8988T (cell line): ENCODE measurements at places on chromosomes 3 and 15.

- DNase-seq = peak; percentile 65
Measured at GRCh38 chr3:42061713-42062380, 29.3 kb upstream of the TRAK1 start.

DNA sequence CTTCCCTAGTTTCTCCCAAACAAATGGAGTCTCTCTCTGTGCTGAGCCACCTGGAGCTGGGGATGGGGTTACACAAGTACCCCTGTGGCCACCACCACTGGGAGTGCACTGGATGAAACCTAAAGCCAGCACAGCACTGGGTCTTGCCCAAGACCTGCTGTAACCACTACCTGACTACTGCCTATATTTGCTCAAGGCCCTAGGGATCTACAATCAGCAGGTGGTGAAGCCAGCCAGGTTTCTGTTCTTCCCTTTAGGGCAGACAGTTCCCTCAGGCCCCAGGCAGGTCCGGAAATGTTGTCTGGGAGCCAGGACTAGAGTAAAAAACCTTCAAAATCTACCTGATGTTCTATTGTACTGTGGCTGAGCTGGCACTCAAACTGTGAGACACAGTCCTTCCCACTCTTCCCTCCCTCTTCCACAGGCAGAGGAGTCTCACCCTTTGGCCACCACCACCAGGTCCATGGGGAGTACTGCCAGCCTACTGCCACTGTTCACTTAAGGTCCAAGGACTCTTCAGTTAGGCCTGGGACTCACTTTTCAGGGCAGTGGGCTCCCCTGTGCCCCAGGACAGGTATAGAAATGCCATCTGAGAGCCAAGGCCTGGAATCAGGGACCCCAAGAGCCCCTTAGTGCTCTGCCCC is 23.8 kb downstream of the C3orf20 start:
- DNase-seq = no peak

- DNase-seq = no peak
Measured at GRCh38 chr3:170642882-170643601, 57.2 kb upstream of the SLC7A14 start.

- DNase-seq = no peak
Measured at GRCh38 chr15:40257656-40258450, 19.0 kb downstream of the PAK6 start.

DNA sequence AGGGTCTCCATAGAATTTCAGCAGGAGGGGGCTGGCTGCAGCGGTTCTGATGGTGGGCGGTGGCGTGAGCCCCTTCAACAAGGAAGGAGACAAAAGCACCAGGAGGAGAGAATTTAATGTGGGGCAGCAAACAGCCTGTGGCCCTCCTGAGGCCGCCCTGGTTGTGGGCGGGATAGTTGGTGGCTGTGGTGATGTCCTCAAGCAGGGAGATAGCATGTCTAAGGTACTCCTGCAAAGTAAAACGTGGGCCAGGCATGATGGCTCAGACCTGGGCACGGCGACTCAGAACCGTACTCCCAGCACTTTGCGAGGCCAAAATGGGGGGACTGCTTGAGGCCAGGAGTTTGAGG is 94.0 kb downstream of the LRRK1 start:
- DNase-seq = no peak

- DNase-seq = no peak
Measured at GRCh38 chr3:124373524-124373923, 356.7 kb upstream of the UMPS start.

GRCh38 chr3:43191116-43191515 is 85.2 kb upstream of the POMGNT2 start:
- no peak for DNase-seq

GRCh38 chr3:124032311-124032880 is 40.5 kb upstream of the ROPN1 start:
- DNase-seq = no peak

DNA sequence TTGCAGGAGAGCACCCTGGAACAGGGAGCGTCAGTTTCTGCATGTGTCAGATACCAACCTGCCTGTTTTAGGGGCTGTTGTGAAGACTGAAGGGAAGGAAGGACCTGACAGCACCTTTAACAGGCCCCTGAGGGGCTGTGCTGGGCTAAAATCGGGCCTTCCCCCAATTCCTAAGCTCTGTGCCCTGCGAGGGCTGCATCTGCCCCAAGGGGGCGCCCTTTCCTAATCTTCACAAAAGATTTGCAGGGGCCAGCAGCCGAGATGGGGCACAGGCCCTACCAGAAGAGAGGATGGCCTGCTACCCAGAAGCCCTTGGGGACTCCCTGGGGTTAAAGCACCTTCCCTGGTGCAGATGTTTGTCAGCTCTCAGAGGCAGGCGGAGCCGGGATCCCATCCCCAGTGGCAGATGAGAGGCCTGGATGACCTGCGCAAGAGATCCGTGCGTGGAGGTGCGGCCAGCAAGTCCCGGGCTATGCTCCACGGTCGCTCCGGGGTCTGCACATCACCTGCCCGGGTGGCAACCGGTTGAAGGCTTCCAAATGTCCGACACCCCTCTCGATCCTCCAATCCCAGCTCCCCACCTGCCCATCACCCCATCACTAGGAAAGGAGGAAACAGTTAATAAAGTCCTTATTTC is 53.6 kb downstream of the RHCG start:
- peak; percentile 67 for DNase-seq

- DNase-seq = no peak
Measured at GRCh38 chr3:1400571-1400970, 307.7 kb downstream of the CNTN6 start.

- no peak for DNase-seq
Measured at GRCh38 chr15:31214158-31214863, 112.3 kb upstream of the KLF13 start.

DNA sequence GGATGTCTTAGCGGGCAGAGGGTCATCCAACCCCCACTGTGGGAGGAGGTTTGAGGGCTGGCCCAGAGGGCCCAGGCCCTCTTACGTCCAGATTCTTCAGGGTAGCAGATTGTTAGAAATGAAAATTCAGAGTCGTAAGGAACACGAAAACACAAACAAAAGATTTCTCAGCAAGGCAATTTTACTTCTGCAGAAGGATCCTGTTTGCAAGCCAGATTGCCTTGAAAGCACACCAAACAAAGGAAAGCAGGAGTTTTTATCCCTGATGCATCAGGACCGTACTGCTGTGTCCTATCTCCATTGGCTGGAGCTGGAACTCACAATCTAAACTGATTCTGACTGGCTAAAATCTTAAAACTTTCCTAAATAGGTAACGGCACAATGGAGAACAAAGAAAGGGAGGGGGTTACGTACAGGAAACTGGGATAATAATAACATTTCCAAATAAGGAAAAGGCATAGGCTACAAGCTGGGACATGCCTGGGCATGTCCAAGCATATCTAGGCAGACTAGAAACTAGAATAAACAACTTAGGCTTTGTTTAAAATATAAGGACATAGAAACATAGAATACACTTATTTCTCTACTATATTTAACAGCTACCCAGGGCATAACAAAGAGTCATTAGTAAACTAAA is 97.3 kb upstream of the C2CD4B start:
- DNase-seq = no peak

DNA sequence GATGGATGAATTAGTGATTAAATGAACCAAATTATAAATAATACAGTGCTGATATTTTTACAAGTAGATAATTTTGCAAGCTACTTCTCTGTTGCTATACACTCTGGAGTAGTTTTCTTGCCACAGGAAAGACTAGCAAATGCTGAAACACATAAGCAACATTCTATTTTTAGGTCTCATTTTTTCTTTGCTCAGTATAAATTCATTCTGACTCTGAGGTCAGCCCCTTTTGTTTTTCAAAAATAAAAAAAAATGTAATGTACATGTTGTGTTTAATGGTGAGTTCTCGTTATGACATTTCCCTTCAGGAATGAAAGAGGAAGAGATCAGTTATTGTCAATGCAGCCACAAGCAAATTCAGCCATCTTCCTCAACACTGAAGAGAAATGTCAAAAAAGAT is 24.9 kb downstream of the GJD2 start:
- DNase-seq = no peak

GRCh38 chr15:34038023-34038870 is 757 bp downstream of the AVEN start:
- peak; percentile 35 for DNase-seq

DNA sequence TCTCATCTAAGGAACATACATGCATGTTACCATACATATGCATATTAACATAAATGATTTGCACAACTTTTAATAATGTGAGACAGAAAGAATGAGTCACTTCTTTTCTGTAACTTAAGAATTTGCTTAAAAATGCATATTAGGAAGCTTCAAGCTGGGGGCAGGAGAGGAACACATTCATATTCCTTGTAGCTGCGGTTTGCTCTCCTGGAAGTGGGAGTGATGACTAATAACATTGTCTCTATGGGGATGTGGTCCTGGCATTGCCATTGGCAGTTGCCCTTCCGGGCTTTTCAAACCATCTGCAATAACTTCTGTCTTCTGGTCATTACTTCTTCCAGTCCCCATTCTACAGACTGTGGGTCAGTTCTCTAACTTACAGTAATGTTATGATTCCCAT is 15.6 kb downstream of the CHST2 start:
- DNase-seq = peak; percentile 49

- no peak for DNase-seq
Measured at GRCh38 chr3:35492841-35493240, 146.5 kb upstream of the ARPP21 start.

- no peak for DNase-seq
Measured at GRCh38 chr15:87033056-87033455, 953.4 kb downstream of the AGBL1 start.

DNA sequence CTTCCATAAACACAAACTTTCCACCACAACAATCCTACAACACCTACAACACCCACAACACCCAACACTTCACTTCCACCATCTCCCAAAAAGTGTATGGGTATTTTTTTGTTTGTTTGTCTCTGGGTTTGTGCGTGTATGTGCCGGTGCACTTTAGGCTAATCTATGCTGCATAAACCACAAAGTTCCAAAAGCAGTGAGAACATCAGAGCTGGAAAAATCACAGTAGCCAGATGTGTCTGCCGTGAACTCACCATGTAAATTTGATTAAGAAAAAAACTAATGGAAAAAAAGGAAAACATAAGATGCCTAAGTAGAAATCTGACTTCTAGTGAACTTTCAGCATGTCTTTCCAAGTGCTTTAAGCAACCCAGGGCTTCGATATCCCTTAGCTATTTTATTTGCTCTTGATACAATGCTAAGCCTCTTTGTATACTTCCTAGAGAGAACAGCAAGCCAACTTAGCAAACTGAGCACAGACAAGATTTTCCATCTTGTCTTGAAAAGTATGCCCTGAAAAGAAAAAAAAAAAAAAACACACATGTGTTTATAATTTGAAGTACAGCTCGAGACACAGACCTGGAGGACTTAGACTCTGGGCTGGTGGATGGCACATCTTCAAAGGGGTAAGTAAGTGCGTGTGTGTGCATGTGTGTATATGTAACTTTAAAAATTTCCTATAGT is 91.4 kb downstream of the WWTR1 start:
- DNase-seq = no peak

DNA sequence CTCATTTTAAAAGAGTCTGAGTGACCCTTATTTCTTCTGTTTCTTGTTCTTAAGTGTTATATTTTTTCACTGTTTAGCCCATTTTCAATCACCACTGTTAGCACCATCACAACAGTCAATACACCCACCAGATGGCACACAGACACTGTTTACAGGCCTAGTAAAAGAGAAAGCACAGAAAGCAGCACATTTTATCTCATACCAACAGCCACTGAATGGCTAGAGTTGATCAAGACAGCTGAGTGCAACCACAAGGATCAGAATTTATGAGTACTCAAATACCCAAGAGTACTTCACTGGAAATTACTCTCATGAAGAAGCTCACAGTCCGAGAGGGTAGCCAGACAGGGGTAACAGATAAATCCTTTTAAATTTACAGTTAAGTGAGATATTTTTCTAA is 127.0 kb downstream of the TFDP2 start:
- DNase-seq = no peak

GRCh38 chr15:93527374-93528050 is 438.5 kb upstream of the RGMA start:
- DNase-seq = no peak

GRCh38 chr3:77420336-77420735 is 380.4 kb downstream of the ROBO2 start:
- no peak for DNase-seq

- DNase-seq = no peak
Measured at GRCh38 chr15:71261909-71262308, 146.6 kb downstream of the THSD4 start.

GRCh38 chr3:99683465-99683864 is 45.1 kb downstream of the COL8A1 start:
- no peak for DNase-seq

- no peak for DNase-seq
Measured at GRCh38 chr3:100395679-100396431, 5.0 kb downstream of the TOMM70 start.

DNA sequence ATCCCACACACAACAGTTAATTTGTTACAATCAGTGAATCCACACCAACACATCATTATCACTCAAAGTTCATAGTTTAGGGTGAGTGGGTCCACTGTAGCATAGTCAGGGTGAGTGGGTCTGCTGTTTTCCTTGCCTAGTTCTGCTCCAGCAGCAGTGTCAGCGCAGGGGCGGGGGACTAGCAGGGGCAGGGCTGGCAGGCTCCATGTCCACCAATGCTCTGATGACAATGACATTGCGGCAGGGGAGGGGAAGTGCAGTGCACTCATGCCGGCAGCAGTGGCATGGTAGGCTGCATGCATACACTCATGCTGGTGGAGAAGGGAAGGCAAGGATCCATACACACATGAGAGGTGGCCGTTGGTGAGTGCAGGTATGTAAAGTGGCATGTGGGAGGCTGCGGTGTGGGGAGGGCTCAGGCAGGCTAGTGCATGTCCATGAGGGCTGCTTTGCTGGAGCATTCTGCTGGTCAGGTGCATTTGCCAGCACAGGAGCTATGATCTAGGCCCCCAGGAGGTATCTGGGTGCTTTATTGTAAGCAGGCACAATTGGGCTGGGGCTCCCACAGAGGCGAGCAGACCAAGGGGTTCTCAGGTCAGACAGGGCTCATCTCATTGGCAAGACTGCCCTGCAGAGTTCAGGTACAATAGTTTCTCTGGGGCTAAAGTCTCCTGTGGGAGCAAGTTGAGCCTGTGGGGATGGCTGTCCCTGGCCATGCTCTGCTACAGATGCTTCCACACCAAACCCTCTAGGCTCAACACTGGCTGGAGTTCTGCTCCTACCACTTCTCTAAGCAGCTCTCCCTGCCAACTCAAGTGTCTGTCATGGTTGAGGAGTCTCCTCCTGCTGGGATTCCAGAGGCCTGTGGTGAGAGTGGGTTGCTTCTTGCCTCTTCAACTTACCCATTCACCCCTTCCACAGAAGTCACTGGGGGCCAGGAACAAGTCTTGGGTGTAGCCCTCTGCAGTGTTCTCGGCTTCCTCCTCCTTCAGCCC is 81.3 kb downstream of the KCNAB1 start:
- DNase-seq = no peak

- DNase-seq = no peak
Measured at GRCh38 chr3:97970956-97971620, 1.1 kb downstream of the RIOX2 start.

DNA sequence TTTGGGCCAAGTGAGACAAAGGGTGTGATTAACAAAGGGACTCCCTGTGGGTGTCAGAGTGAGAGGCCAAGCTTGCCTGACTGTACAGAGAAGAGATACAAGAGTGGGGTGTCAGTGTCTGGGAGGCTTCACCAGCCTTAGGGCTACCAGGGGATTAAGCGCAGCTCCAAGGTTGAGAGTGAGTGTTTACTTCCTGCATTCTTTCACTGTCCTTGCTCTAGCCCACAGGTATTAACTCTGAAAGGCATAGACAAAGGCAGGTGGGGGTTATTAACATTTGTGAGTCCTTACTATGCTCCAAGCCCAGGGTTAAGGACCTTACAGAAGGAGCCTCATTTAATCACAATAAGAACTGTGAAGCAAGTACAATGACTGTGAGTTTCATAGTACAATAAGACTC is 107.6 kb downstream of the IL20RB start:
- no peak for DNase-seq

GRCh38 chr3:37640636-37641375 is 220.9 kb upstream of the CTDSPL start:
- DNase-seq = no peak
